ENCODE measurements at places on chromosomes 7 and 10.

GRCh38 chr10:71210542-71210871 lies 1.9 kb upstream of the UNC5B start:
- no peak for DNase-seq

DNA sequence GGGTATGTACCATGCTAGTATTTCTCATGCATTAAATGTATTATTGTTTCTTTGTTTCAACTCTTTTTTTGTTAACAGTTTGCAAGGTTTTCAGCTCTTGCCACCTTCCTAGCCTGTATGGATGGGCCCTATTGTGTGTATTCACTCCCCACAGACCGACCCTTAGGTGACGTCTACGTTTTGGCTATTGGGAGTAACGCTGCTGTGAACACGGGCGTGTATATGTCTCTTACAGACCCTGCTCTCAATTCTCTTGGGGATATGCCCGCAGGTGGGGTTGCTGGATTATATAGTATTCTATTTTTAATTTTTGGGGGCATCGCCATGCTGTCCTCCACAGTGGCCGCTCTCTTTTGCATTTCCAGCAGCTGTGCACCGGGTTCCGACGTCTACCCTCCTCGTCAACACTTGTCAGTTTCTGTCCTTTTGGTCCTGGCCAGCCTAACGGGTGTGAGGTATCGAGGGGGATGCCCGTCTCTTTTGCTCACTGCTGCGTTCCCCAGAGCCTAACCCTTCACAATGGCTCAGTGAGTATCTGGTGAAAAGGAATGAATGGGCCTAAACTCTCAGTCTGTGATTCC lies 64.1 kb upstream of the GNA12 start:
- DNase-seq = no peak

- DNase-seq = no peak
Observed at GRCh38 chr7:70446448-70447143, 685.3 kb upstream of the GALNT17 start.

GRCh38 chr7:102395592-102395872 lies 631 bp upstream of the PRKRIP1 start:
- DNase-seq = no peak

DNA sequence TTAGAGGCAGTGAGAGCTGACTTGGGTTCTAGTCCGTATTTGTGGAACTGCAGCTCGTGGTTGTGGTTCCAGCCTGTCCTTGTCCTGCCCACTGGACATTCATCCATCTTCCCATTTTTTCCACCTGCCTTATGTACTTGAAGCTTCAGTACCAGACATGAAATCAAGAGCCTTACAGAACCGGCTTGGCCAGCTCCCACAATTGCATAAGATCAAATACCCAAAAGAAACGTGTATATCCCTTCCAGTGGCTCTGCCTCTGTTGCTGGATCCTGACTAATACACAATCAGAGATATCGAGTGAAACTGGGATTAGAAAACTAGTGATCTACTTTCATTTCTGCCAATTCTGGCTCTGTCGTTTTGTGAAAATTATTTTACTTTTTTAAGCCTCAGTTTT lies 23.8 kb upstream of the LIPA start:
- DNase-seq = no peak
